ENCODE measurements at places on chromosomes 4 and X. TPM values are rescaled to one million over a fixed set of nuclear protein-coding genes. Genes with fewer than 3 reads are reported as not detected.

ENOPH1 gene
- 36.1 TPM for total RNA-seq

RNF175 gene
- not detected for total RNA-seq

SRD5A3 gene
- 17.5 TPM for total RNA-seq

F8A3 gene
- 14.6 TPM for total RNA-seq

HERC5 gene
- total RNA-seq: 2.2 TPM

ADH1B gene
- total RNA-seq: 318 TPM

CT55 gene
- total RNA-seq: not detected

USP51 gene
- total RNA-seq: 0.11 TPM

All from suprapubic skin (tissue), 4 donors.